ENCODE measurements at places on chromosomes 12 and 14.

DNA sequence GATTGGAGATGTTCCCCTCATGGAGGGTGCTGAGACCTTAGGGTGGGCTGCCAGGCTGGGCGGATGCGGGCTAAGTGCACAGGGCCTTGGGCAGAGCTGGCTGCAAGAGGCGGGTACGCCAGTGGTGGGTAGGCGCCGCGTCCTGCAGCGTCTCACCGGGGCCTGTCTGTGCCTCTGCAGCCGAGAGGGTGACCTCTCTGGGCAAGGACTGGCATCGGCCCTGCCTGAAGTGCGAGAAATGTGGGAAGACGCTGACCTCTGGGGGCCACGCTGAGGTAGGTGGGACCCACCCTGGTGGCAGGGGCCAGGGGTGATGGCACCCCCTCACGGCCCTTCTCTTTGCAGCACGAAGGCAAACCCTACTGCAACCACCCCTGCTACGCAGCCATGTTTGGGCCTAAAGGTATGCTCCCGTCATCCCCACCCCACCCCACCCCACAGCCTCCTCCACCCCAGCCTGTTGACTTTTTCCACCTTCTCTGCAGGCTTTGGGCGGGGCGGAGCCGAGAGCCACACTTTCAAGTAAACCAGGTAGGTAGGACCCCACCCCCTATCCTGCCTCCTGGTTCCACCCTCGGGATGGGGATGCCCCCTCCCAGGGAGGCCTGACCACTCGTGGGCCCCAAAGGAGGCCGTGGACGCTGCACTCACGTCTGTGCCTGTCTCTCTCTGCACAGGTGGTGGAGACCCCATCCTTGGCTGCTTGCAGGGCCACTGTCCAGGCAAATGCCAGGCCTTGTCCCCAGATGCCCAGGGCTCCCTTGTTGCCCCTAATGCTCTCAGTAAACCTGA is 1.5 kb downstream of the CRIP1 start:
- peak; percentile 86 for DNase-seq

DNA sequence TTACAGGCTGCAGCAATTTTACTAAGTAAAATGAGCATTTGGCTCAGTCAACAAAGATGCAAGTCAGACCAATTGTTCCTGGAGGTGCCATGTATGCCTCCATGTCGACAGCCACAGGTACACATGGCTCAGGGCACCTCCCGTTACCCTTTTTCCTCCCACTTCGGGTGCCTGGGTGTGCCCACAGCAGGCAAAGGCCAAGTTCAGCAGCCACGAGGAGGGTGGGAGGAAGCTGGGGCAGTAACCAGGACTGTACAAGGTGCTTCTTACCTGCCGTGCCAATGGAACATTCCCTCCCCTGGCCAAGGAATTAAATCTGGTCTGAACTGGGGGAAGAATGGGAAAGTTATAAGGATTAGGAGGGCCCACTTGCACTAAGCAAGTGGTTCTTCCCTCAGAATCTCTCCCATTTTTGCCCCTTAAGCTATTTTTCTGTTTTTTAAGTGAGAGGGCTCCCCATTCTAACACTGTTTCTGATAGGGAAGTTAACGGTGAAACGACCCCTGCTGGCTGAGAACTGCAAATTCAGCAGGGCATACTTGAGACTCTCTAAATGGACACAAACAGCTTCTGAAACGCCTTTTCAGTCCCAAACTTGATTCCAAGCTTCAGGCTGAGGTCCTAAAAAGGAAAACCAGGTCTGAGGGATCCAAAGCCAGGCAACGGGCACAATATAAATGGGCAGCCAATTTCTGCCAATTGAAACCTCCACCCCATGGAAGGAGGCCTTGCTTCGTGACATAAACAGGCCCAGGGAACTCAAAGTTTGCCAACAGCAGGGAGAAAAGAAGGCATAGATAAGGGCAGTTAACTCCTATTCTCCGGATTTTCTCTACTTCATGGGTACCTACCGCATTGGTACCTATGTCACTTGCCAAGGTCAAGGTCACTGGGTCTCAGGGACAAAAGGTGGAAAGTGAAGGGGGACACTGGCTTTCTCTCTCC is 24.8 kb downstream of the CLECL1 start:
- DNase-seq = peak; percentile 56

GRCh38 chr12:47773858-47774580 is 981 bp downstream of the SLC48A1 start:
- no peak for DNase-seq

DNA sequence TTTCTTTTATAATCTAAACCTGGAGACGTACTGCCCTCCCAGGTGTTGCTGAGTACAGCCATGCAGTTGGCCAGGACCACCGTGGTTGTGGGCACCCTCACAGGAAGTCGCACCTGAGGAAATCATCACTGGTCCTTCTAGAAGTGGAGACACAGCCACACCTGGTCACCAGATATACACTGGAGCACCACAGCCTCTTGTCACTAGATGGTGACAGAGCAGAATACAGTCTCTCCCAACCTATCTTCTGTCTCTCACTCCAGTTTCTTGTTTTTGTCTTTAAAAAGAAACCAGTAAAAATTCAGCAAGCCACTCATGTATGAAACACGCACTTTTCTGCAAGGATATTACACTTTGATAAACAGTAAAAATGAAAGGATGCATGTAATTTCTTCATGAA is 43.1 kb upstream of the GPHB5 start:
- no peak for DNase-seq

- no peak for DNase-seq
Observed at GRCh38 chr12:3704512-3705353, 48.2 kb downstream of the CRACR2A start.

DNA sequence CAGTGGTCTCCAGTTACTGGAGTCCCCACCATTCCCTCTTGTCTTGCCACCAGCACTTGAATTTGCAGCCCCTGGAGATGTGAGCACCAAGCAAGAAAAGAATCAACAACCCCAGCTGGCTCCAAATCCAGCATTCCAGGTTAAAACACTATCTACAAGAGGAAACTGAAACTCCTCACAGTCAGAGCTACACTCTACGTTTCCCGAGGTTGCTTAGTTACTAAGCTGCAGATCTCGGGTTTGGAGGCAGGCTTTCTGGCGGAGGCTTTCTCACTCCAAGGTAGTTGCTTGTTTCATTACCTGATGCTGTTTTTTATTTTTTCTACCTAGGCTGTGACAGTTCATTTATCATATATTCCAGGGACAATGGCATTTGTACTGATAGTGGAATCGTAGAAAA is 248.1 kb downstream of the GLT1D1 start:
- DNase-seq = no peak

DNA sequence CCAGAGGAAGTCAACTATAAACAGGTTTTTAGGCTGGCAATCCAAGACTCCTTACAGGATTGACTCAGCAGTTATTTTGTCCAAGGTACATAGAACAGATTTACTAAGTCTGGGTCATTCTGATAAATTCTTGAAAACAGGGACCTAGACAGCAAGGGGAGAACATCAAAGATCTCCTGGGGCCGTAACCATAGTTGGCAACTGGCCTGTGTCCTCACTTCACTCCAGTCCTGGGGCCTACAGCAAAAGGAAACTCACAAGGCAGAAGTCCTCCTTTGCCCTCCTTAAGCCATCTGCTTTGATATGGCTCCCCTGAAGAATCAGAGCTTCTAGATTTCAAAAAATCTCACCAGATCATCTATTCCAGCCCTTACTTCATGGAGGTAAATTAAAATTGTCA is 207.2 kb upstream of the IGF1 start:
- no peak for DNase-seq

GRCh38 chr12:48973941-48974673 is 2.6 kb upstream of the WNT10B start:
- peak; percentile 62 for DNase-seq

GRCh38 chr14:77338302-77338701 is 17.5 kb downstream of the GSTZ1 start:
- no peak for DNase-seq

- DNase-seq = no peak
Observed at GRCh38 chr12:7501031-7501588, 2.5 kb downstream of the CD163 start.
